Spinal cord (tissue), 10 donors: ENCODE measurements at places on chromosomes 3 and 15. TPM values are rescaled to one million over a fixed set of nuclear protein-coding genes. Genes with fewer than 3 reads are reported as not detected.

The MNS1 gene
- polyA plus RNA-seq: 15.9 TPM

The TICRR gene
- 6.8 TPM for polyA plus RNA-seq

The LEKR1 gene
- polyA plus RNA-seq: 1.9 TPM

The ACTRT3 gene
- 2.2 TPM for polyA plus RNA-seq

The ADAMTS9 gene
- polyA plus RNA-seq: 29.4 TPM

The RNU5B-1 gene
- not detected for polyA plus RNA-seq

The ZDHHC23 gene
- polyA plus RNA-seq: 6.8 TPM

The HEXA gene
- polyA plus RNA-seq: 81.1 TPM

The RNU6-1 gene
- not detected for polyA plus RNA-seq

The COMMD2 gene
- polyA plus RNA-seq: 49.4 TPM

The CD276 gene
- 110 TPM for polyA plus RNA-seq

The XCR1 gene
- polyA plus RNA-seq: not detected

The PRR20G gene
- polyA plus RNA-seq: not detected

The LYZL4 gene
- not detected for polyA plus RNA-seq

The RAB8B gene
- polyA plus RNA-seq: 52.2 TPM

The PARP15 gene
- 0.44 TPM for polyA plus RNA-seq

The SERINC4 gene
- polyA plus RNA-seq: not detected

The GALNT15 gene
- polyA plus RNA-seq: 7.8 TPM

The TMEM207 gene
- not detected for polyA plus RNA-seq

The NOX5 gene
- 0.22 TPM for polyA plus RNA-seq

The ADAMTS17 gene
- 10.5 TPM for polyA plus RNA-seq

The ERICH6 gene
- 0.93 TPM for polyA plus RNA-seq

The LRRC15 gene
- 0.14 TPM for polyA plus RNA-seq

The TF gene
- polyA plus RNA-seq: 708 TPM

The PPARG gene
- 3.7 TPM for polyA plus RNA-seq

The POLQ gene
- polyA plus RNA-seq: 3.1 TPM

The REC114 gene
- not detected for polyA plus RNA-seq

The GMNC gene
- polyA plus RNA-seq: 1.8 TPM

The LINGO1 gene
- polyA plus RNA-seq: 134 TPM

The PCOLCE2 gene
- 8.8 TPM for polyA plus RNA-seq

The VGLL4 gene
- polyA plus RNA-seq: 98.6 TPM

The CTSH gene
- 39.9 TPM for polyA plus RNA-seq

The RBPMS2 gene
- polyA plus RNA-seq: 6.3 TPM

The DNAJA4 gene
- 64.2 TPM for polyA plus RNA-seq

The CCR5 gene
- 0.48 TPM for polyA plus RNA-seq

The BOC gene
- 40.0 TPM for polyA plus RNA-seq

The SLITRK3 gene
- polyA plus RNA-seq: 21.0 TPM

The CDHR4 gene
- 0.47 TPM for polyA plus RNA-seq

The GPR149 gene
- polyA plus RNA-seq: 1.5 TPM

The QARS1 gene
- polyA plus RNA-seq: 159 TPM

The SATB1 gene
- 96.9 TPM for polyA plus RNA-seq

The ZPLD1 gene
- polyA plus RNA-seq: 0.06 TPM

The KLF15 gene
- polyA plus RNA-seq: 26.9 TPM

The CISH gene
- 3.2 TPM for polyA plus RNA-seq

The FBXO40 gene
- polyA plus RNA-seq: 0.09 TPM

The TTC21A gene
- 23.9 TPM for polyA plus RNA-seq

The AADAC gene
- polyA plus RNA-seq: not detected

The RBM15B gene
- 29.9 TPM for polyA plus RNA-seq

The CTXN2 gene
- polyA plus RNA-seq: 1.1 TPM

The ZNF80 gene
- not detected for polyA plus RNA-seq

The CCRL2 gene
- 1.1 TPM for polyA plus RNA-seq

The RNF7 gene
- 111 TPM for polyA plus RNA-seq

The LDHAL6B gene
- 0.32 TPM for polyA plus RNA-seq

The SPTSSB gene
- polyA plus RNA-seq: 10.6 TPM

The P2RY14 gene
- 3.5 TPM for polyA plus RNA-seq

The LRRC34 gene
- polyA plus RNA-seq: 18.4 TPM

The SLC22A14 gene
- polyA plus RNA-seq: 0.33 TPM

The MANF gene
- 95.3 TPM for polyA plus RNA-seq

The RARRES1 gene
- polyA plus RNA-seq: 2.9 TPM
